ENCODE measurements at places on chromosomes 7 and 10.

- no peak for DNase-seq
These were observed 8.0 kb upstream of the ELFN1 start for GRCh38 chr7:1662101-1662500.

DNA sequence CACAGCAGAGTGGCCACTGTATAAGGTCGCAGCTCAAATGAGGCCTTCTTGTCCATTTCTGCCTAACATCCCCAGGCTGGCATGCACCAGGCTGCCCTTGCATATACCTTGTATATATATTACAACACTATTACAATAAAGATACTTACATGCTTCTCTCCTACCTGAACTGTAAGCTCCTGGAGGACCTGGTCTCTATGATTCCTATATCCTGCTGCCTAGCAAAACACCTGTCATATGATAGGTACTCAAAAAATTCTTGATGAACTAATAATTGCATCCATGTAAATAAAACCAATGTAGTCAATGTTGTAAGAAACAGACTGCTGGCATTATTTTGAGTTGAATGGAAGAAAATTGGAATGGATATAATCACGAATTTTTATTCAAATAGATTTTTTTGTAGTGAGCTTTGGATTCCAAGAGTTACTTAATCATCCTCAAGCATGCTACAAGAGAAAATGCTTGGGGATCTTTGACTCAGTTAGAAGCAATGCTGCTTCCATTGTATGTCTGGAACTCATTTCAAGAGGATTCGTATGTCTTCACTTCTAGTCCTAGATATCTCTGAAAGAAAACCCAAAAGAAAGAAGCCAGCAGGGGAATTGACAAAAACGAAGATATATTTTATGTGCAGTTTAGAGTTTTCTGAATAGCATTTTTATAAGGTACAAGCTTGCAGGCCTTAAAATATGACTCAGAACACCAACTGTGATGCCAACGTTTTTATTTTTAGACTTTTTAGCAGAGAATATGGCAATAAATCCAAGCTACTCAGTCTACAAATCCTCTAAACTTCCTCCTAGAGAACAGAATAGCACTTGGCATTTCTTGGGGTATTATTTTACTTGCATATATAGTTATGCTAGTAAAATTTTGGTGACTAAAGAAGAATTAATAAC is 53.1 kb downstream of the OSBPL3 start:
- DNase-seq, result no peak

DNA sequence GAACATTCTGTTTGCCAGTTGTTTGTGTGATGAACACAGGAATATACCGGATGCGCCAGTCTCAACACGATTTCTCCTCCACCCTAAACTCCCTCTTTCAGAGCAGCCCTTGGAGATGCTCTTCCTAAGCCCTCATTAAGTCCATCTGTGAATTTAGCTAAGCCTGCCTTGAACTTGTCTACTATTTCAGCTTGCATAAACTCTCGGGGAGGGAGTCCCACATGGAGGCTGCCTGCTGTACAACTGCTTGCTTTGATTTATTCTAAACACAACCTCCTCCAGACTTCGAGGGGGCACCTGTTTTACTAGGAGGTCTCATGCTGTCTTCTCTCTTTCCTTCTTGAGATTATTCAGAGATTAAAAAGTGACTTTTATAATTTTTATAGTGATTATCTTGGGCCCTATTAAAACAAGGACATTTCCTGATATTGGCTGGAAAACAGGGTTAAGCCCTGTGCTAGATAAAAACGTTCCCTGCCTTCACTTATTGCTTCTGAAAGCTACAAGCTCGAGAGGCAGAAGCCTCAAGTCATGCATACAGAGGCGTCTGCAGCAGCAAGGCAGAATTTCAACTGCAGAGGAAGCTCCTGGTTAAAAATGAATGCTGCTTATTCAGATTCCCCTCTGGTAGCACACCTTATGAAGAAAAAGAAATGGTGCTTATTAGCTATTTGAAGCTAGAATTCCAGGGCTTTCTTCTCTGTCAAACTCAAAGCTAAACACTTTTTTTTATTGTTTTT is 174.3 kb downstream of the FANK1 start:
- DNase-seq, result no peak

DNA sequence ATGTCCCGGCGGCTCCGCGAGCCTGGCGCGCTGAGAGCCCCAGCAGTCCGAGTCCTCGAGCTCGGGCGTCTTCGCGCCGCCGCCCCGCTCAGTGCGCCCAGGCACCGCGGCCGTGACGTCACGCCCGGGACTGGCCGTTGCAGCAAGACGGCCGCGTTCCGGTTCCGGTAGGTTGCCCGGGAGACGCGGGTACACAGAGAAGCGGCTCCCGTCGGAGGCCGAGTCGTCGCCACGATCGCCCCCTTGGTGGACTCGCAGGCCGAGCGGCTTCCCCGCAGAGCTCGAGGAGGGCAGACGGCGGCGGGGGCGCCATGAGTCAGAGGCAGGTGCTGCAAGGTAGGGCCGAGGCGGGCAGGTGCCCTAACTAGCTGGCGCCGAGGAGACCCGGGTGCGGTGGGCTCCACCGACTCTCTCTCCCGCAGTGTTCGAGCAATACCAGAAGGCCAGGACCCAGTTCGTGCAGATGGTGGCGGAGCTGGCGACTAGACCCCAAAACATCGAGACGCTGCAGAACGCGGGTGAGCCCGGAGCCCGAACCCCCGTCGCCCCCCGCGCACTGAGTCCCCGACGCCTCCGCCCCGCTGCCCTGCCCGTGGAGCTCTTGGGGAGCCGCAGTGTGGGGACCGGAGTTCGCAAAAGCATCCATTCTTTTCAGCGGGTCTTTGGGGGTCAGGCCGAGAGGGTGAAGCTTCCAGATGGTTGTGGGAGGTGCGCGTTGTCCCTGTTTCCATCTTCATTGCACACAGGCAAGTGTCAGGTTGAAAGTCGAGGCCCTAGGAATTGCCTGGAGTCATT is at the start of gene SPAG6:
SPAG6 (plus strand) TSS at position 196 of the 795 bp plus-strand sequence; CDS start at position 312, 116 bp downstream.
- DNase-seq, result peak; percentile 81

DNA sequence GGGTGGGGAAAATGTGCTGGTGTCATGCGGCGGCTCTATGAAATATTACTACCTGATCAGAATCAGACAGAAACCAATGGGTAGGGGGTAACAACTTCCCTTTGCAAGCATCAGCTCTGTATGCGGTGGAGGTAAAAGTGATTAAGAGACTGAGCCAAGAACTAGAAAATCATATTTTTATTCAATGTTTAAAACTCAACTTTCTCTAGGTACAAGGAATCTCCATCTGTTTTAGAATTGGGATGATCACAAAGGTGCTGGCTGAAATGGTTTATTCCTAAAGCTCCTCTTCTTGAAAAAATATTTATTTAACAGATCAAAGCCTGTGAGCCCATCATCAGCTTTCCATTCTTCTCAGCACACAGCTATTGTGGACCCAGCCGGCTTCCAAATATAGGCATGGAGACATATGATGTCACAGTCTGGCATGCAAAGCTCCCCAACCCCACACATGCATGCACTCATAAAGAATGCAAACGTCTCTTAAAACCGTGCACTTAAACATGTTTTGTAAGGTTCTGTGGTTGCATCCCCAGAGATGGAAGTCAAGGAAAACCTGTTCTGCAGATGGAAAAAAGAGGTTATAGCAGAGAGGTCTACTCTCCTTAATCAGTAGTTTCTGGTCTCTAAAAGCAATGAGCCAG is 126.0 kb downstream of the SKIDA1 start:
- DNase-seq, result no peak
